ENCODE measurements at places on chromosomes 3 and 15.

DNA sequence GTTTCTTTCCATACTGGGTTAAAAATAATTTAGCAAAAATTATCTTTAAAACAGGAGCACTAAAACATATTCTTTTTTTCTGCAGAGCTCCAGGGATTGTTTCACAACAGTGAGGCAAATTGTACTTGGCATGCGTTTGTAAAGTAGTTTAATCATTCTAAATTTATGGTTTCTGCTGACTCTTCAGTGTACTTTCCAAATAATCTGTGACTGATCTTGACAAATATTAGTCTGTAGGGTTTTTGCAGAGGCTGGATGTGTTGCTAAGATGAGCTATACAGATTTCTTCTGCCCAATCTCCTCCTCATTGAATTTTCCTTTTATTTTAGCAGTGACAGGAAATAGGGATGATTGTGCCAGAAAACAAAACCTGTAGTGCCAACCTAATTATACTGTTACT, 328.0 kb upstream of the MANF start:
- DNase-seq: no peak

- no peak for DNase-seq
These were observed 62.7 kb downstream of the PDE8A start for GRCh38 chr15:85044251-85044853.

- DNase-seq: no peak
These were observed 75.4 kb downstream of the BDH1 start for GRCh38 chr3:197480320-197480719.

DNA sequence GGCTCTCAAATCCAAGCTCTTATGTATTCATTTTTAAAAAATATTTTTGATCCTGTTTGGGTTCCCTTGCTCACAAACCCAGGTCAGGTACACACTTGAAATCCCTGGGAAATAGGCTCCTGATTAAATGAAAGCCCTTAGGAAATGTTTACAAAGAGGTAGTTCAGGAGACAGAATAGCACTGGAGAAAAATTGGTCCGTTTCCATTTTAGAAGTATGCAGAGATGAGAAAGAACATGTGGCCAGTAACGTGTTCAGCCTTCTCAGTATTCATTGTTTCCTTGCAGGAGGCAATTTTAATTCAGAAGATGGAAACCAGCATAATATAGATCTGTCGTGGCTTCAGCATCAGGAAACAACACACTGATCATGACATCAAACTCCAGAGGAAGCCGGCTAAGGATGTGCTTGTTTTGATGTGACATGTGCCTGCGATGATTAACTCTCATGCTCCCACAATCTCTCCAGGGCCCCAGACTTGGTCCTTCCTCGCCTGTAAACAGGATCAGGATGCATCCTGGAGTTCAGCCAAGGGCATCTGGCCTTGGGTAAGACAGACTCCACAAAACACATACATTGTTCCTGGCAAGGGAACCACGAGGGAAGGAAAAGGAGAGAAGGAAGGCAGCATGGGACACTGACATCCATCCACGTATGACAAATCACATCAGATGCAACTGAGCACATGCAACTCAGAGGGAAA, 350.5 kb upstream of the THBS1 start:
- no peak for DNase-seq

GRCh38 chr3:19866751-19867347, 67.2 kb downstream of the EFHB start:
- DNase-seq: peak; percentile 25

DNA sequence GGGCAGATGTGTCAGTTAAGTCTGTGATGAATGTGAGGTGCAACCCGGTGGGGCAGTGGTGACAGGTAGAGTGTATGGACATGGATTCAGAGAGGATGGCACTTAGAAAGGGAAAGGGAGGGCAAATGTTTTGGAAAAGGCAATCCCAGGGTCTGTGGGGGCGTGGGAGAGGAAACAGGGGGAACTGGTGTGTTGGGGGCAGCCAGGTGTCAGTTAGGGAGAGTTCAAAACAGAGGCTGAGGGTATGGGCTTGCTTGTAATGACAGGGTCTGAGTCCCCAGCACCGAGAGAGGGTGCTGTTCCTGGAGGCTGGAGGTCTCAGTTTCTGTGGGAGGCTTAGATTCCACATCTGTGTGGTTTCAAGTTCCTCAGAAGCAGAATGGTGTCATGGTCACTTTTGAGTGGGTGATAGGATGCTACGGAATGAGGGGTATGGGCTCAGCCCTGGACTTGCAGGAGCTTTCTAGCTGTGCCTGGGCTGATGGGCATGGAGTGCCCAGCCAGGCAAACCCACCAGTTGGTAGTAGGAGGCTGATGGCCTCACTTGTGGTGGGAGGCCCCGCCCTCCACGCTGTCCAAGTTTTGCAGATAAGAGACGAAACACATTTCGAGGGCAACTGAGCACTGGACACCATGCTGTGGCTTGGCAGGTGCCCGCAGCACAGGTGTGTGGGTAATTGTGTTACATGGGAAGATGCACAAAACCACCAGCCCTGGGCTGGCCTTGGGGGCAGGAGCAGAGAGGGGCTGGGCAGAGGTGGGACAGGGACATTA, 209.4 kb downstream of the RPLP1 start:
- DNase-seq: no peak

DNA sequence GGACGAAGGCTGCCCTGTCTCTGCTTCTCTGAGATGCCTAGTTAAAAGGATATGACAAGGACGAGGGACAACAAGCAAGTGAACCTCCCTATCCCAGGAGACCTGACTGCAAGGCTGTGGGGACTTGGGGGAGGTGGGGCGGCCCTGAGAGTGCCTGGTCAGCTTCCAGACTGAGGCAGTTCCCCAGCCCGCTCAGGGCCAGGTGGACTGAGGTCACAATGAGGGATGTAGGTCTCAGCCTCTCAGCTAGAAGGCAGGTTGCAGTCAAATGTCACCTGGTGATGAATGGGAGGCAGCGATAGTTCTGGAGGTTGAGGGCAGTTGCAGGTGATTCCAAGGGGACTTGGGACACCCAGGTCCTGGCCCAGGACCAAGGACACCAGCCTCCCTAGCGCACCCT, 30.6 kb downstream of the TKT start:
- no peak for DNase-seq

All from progenitor cell of endocrine pancreas (in vitro differentiated cells).